NCI-H1105 (cell line): ENCODE measurements at places on chromosomes 1 and 21.

- no peak for DNase-seq
Observed at GRCh38 chr1:30984991-30985503, 76.5 kb upstream of the SDC3 start.

DNA sequence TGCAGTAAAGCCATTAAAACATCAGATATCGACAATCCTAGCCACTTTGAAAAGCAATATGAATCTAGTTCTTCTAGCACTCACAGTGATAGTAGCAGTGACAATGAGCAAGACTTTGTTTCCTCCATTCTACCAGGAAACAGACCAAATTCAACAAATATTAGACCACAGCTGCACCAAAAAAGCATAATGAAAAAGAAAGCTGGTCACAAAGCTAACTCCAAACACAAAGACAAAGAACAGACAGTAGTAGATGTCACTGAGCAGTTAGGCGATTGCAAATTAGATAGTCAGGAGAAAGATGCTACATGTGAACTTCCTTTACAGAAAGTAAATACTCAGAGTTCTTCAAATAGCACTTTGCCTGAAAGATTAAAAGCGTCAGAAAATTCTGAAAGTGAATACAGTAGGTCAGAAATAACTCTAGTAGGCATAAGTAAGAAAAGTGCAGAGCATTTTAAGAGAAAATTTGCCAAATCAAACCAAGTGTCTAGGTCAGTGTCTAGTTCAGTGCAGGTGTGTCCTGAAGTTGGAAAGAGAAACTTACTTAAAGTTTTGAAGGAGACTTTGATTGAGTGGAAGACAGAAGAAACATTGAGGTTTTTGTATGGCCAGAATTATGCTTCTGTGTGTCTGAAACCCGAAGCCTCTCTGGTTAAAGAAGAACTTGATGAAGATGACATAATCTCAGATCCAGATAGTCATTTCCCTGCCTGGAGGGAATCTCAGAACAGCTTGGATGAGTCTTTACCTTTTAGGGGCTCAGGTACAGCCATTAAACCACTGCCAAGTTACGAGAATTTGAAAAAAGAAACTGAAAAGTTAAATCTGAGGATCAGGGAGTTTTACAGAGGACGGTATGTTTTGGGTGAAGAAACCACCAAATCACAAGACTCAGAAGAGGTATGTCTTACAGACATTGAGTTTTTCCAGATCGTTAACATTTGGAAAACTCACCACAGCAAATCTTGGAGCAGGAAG lies 24.9 kb downstream of the RPAP2 start:
- DNase-seq, result no peak

DNA sequence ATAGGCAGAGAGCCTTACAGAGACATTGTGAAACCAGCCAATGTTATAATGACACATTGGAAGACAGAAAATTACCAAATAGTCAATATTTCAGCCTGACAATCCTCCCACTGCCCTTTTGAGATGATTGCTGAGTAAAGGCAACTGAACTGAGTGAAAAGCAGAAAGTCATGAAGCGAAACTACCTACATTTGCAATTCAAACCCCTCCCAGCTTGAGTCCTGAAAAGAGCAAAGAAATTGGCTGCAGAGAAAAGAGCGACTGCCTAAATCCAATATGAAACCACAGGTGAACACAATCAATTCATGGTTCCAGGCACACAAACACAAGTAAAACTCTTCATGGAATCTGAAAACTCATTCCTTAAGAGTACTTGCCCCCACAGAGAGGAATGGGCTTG lies 143.4 kb upstream of the CHRM3 start:
- no peak for DNase-seq

GRCh38 chr1:25541425-25541824 lies 2.0 kb upstream of the LDLRAP1 start:
- no peak for DNase-seq

- no peak for DNase-seq
Observed at GRCh38 chr1:236099355-236099974, 34.6 kb upstream of the NID1 start.
